Psoas muscle (tissue), 8 donors: ENCODE measurements at places on chromosomes 5 and 9. TPM values are rescaled to one million over a fixed set of nuclear protein-coding genes. Genes with fewer than 3 reads are reported as not detected.

DNA sequence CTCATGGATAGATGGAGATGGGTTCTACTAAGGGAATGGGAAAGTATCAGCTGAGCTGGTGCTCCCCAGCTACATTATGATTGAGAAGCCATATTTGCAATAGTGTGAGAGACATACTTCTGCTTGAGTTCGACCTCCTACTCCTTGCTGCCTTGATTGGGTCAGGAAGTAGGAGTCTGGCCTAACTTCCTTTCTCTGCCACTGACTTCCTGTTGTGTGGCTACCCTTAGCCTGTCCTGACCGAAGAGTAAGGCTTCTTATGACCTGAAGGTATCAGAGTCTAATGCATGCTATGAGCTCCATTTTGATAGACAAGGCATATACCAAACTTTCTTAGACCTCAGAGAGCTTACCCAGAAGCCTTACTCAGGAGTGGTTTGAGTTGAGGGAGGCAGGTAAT lies 53.9 kb downstream of the OSTF1 start:
- H3K36me3 ChIP-seq, result peaks cover 4% of the 10 kb centered on the region
- no peak overlapping the region for H3K4me3 ChIP-seq
- no peaks in the 10 kb centered on the region for H3K27me3 ChIP-seq
- H3K27ac ChIP-seq, result no peak overlapping the region

- H3K27me3 ChIP-seq, result no peaks in the 10 kb centered on the region
- peak; percentile 94 for DNase-seq
- H3K27ac ChIP-seq, result peak within 1 kb of the TSS; percentile 93
These were observed at the start of gene ANXA6 for GRCh38 chr5:151157426-151158286. Gene ANXA6 (minus strand): TSS chr5:151157779. CDS start chr5:151147901, 9,878 bp downstream.

GRCh38 chr9:136403915-136404800 lies 4.2 kb upstream of the SNAPC4 start:
- no peaks in the 10 kb centered on the region for H3K27me3 ChIP-seq
- peaks cover 62% of the 10 kb centered on the region for H3K36me3 ChIP-seq
- peaks cover 3% of the 10 kb centered on the region for H3K4me1 ChIP-seq
- H3K27ac ChIP-seq, result no peak overlapping the region

- no peaks in the 10 kb centered on the region for H3K36me3 ChIP-seq
- H3K4me1 ChIP-seq, result no peaks in the 10 kb centered on the region
- H3K27ac ChIP-seq, result no peak overlapping the region
- no peaks in the 10 kb centered on the region for H3K27me3 ChIP-seq
These were observed 39.5 kb upstream of the RAI14 start for GRCh38 chr5:34616651-34617050.

DNA sequence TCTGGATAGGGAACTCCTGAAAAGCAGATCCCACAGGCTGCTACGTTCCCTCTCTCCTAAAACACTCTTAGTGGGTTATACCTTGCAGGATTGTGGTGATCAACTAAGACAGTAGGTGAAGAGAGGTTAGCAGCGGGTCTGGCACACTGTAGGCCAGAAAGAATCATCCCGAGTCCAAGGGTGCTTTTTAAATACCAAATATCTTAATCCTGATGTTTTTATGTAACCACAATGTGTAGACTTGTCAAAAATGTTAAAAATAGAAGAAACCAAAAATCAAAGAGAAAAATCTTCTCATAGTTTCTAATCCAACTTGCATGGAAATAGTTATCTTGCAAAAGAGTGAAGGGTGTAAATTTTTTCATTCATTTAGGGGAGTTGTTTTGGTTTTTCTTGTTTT lies 52.3 kb upstream of the IFNK start:
- no peak for DNase-seq
- H3K36me3 ChIP-seq, result no peaks in the 10 kb centered on the region
- no peaks in the 10 kb centered on the region for H3K27me3 ChIP-seq
- H3K4me3 ChIP-seq, result no peak overlapping the region
- H3K4me1 ChIP-seq, result peaks cover 22% of the 10 kb centered on the region

The MYOT gene
- total RNA-seq, result 753 TPM
